ENCODE measurements at places on chromosomes 13 and 19.

DNA sequence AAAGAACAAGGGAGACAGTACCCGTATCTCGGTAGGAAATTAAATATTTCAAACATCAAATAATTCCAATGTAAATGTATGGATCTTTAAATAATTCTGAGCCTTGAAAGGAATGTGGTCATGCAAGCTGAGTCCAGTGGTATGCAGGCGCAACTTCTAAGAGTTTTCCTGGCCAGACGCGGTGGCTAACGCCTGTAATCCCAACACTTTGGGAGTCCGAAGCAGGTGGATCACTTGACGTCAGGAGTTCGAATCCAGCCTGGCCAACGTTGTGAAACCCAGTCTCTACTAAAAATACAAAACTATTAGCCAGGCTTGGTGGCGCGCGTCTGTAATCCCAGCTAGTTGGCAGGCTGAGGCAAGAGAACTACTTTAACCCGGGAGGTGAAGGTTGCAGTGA, 1.1 kb upstream of the ZNF845 start:
- DNase-seq, result no peak

GRCh38 chr13:72570019-72570418, 157.4 kb downstream of the MZT1 start:
- no peak for DNase-seq

DNA sequence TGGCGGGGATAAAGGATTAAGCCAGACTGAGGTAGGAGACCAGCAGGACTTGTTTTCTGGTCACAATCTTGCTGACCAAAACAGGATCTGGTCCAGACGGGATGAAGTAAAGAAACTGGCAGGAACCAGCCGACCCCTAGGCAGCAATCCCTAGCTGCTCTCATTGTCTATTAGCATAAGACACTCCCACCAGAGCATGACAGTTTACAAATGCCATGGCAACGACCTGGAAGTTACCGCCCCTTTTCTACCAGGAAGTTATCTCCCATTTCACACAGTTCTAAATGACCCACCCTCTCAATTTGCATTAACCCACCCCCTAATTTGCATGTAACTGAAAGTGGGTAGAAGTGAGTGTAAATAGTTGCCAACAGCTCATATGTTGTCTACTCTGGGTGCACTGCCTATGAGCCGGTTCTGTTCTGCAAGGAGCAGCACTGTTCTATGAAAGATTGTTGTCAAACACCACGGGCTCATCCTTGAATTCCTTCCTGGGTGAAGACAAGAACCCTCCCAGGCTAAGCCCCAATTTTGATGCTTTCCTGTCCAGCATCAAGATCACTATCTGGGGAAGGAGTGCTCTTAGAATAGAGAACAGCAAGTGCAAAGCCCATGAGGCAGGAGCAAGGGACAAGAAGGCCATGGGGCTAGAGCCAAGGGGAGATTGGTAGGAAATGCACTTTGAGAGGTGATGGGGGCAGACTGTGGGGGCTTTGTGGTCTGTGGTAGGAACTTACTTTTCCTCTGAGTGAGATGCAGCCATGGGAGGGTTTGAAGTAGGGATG, 13.9 kb upstream of the FBXO27 start:
- DNase-seq, result no peak

- DNase-seq, result no peak
Measured at GRCh38 chr19:56301155-56301554, 13.5 kb downstream of the ZSCAN5A start.

DNA sequence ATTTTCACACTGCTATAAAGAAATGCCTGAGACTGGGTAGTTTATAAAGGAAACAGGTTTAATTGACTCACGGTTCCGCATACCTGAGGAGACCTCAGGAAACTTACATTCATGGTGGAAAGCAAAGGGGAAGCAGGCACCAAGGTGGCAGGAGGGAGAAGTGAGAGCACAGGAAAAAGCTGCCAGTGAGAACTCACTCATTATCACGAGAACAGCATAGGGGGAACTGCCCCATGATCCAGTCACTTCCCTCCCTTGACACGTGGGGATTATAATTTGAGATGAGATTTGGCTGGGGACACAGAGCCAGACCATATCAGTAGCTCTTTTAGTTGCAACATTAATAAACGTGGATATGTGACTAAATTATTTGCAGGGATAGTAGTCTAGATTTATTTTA, 4.3 kb upstream of the KCTD4 start:
- DNase-seq, result no peak

GRCh38 chr13:109785141-109785891, 1.1 kb downstream of the IRS2 start:
- peak; percentile 81 for DNase-seq

GRCh38 chr13:63902141-63902540, 2486.5 kb upstream of the PCDH20 start:
- no peak for DNase-seq

GRCh38 chr13:59441596-59442280, 722.0 kb downstream of the DIAPH3 start:
- DNase-seq, result no peak

DNA sequence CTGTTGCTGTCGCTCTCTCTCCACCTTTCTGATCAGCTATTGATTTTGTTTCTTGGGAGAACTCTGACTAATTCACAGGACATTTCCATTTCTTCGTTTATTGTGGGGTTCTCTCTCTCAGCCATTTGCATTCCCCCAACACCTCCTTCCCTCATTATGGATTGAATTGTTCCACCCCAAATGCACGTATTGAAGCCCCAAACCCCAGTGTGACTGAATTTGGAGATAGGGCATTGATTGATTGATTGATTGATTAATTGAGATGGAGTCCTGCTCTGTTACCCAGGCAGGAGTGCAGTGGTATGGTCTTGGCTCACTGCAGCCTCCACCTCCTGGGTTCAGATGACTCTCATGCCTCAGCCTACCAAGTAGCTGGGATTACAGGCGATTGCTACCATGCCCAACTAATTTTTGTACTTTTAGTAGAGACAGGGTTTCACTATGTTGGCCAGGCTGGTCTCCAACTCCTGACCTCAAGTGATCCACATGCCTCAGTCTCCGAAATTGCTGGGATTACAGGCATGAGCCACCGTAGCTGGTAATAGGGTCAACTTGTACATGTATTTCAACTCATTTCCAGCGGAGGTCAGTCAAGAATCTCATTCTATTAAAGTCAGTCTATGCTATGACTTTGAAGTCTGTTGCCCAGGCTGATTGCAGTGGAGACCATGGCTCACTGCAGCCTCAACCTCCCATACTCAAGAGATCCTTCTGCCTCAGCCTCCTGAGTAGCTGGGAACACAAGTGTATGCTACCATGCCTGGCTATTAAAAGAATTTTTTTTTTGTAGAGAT, 13.6 kb downstream of the NFILZ start:
- no peak for DNase-seq

DNA sequence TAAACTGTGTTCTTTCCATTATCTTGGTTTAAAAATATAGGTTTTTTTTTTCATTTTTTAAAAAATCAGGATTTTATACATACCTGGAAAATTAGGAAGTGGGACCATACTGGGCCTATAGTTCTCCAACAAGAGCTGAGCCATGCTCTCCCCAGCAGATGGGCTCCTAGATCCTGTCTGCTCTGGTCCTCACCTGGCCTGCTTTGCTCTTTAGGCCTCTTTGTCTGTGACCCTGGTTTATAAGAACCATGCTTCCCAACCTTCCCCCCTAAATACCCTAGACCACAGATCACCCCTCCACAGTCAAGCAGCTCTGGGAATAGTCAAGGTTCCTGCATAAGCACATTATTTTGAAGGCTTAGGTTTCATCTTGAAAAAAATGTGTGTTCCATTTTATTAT, 185.0 kb upstream of the TSHZ3 start:
- DNase-seq, result no peak

DNA sequence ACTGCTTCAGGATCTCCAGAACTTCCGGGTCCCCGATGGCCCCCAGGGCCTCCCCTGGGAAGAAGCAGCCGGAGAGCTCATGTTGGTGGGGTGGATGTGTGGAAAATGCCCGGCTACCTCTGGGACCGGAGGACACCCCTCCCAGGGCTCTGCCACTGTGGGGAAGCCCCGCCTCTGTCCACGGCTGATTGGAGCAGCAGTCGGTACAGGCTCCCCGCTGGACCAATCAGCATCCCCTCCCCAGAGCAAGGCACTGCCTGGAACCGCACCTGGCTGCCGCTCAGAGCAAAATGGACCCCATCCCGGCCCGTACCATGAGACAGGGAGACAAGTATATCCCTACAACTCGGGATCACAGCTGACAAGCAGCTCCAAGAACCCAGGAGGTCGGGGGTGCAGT, 6.4 kb downstream of the DOHH start:
- DNase-seq, result peak; percentile 84

- no peak for DNase-seq
Measured at GRCh38 chr19:23365222-23365621, 30.0 kb downstream of the ZNF91 start.

DNA sequence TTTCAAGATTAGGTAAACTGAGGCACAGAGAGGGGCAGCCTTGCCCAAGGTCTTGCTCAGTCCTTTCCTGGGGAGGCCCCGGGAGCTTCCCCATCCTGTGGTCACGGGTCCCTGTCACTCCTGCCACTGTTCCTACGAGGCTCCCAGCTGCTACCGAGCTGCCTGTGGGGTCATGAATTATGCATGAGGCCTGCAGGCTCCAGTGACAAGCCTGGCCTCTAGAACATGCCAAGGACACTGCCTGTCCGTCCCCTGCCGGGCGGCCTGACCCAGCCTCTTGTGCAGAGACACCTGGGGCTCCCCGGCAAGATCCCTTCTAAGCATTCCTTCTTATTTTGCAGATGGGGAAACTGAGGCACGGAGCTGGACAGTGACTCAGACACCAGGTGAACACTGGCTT, 2.7 kb downstream of the FCHO1 start:
- DNase-seq, result no peak

DNA sequence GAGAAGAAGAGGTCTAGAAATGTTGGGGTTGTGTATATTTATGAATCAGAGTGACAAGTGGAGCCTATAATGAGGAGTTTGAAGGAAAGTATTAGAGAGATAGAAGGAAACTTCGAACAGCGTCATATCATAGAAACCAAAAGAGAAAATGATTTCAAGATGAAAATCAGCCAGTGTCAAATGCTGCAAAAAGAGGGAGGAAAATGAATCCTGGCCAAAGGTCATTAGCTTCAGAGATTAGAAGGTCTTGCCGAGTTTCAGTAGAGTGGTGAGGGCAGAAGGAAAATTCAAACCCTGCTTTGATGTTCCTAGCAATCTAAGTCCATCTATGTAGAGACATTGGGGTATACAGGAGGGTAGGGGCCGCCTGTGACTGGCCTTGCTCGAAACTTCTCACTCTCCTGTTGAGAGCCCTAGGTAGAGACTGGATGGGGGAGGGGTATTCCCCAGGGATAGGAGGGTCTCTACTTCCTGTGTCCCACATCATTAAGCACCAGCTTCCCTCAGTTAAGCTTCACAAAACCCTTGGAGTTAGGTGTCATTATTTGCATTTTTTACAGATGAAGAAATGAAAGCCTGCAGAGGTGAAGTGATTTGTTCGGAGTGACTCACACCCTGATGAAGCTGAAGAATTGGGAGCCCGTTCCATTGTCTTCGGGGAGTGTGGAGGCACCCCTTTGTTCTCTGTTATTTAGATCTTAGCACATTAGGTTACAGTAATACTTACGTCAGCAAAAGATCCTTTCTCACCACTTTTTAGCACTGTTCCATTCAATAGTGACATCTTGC, 62.8 kb downstream of the FGF9 start:
- DNase-seq, result no peak

DNA sequence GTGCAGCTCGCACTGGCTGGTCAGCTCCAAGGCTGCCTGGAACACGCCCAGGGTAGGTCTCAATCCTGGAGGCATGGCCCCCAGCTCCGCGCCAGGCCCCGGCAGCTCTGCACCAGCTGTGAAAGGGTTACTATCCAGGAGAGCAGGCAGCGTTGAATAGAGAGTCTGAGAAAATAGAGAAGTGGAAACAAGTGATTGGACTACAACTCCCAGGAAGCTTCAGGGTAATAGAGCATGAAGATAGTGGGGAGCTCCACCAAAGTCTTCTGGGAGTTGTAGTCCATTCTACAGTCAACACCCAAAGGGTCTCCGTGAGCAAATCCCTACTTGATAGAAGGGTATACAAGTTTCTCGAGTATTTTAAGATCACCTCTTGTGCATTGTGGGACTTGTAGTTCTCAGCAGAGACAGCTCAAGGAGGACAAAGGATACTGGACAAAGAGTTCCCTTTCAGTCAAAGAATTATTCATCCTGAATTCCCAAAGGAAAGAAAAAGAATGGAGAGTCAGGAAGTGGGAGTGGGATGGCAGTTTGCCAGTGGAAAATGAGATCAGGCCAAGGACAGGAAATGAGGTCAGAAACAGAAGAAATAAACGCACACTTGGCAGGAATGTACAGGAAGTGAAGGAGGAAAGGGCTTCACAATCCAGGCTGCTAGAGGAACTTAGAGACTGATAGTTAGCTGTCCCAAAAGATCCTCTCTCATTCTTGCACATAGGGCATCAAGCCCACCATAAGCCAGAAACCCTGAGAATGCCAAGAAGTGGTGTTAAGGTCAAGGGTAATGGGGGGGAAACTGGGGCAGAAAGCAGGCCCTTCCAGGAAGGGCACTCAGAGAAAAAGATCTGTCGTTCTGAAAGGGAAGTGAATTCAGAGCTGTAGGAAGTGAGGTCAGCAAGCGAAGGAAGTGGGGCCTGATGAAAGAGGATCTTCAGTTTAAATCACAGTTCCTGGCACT, 5.5 kb upstream of the MAMSTR start:
- DNase-seq, result peak; percentile 81

- DNase-seq, result no peak
Measured at GRCh38 chr19:49340069-49340864, 5.1 kb downstream of the CD37 start.

- no peak for DNase-seq
Measured at GRCh38 chr13:59527500-59527899, 636.2 kb downstream of the DIAPH3 start.

DNA sequence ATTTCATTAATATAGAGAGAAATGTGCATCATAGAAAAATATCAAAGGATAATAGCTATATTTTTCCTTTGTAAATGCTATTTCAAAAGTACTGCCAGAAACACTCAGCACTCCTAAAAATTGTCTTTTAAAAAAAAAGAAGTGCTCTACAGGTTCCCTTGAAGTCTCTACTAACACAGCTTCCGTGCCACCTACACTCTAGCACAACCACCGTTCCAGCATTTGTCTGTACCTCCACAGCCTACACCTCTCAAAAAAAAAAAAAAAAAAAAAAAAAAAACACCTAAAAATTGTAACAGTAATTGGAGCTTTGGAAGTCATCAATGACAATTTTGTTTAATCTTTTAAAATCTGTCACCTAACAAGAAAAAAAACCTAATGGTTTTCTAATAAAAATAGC, 485.6 kb downstream of the MYO16 start:
- DNase-seq, result no peak

DNA sequence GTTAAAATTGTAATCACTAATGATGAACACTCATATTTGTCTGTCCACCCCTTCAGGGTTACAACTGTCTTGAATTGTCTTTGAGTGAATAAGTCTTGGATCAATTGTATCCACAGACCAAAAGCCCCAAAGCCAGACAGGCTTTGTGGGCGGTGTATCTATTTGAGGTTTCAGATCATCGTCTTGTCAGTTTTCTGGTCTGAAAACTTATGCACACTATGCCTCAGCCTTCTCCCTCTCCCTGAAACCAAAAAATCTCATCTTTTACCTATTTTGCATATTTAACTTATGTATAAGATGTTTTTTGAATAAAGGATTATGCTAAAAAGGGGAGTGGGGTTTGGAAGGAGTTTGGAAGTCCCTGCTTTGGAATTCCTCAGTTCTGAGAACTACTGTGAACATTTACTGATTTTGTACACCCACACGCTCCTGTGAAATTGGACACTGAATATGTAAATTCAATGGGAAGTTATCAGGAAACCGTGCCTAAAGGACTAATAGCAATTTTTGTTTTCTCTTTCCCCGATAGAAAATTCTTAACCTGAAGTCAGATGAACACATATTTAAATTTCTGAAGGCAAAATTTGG, 52.1 kb downstream of the DPY19L3 start:
- no peak for DNase-seq

GRCh38 chr19:49264258-49264657, 60.7 kb downstream of the SLC6A16 start:
- no peak for DNase-seq

Data from activated CD4-positive, alpha-beta T cell treated with anti-CD3 and anti-CD28 coated beads, Interleukin-2, amount 10 ng/mL, durations not matched to agents 24 days and 14 days (primary cell).